ENCODE measurements at places on chromosomes 1 and 21.

GRCh38 chr1:112454316-112454715, 54.4 kb upstream of the WNT2B start:
- no peak for DNase-seq

GRCh38 chr21:17602874-17603273, 9.8 kb downstream of the BTG3 start:
- no peak for DNase-seq

GRCh38 chr1:45545553-45546310, 4.9 kb upstream of the AKR1A1 start:
- DNase-seq, result no peak

DNA sequence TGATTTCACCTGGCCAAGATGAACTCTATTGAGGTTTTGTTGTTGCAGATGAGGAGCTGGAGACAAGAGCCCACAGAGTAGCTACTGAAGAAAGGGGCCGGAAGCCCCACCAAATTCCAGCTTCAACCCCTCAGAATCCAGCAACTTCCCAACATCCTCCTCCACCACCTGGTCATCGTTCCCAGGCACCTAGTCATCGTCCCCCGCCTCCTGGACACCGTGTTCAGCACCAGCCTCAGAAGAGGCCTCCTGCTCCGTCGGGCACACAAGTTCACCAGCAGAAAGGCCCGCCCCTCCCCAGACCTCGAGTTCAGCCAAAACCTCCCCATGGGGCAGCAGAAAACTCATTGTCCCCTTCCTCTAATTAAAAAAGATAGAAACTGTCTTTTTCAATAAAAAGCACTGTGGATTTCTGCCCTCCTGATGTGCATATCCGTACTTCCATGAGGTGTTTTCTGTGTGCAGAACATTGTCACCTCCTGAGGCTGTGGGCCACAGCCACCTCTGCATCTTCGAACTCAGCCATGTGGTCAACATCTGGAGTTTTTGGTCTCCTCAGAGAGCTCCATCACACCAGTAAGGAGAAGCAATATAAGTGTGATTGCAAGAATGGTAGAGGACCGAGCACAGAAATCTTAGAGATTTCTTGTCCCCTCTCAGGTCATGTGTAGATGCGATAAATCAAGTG, 14.3 kb downstream of the CD2 start:
- DNase-seq, result no peak

GRCh38 chr1:29237129-29237821, 953 bp downstream of the PTPRU start:
- no peak for DNase-seq

DNA sequence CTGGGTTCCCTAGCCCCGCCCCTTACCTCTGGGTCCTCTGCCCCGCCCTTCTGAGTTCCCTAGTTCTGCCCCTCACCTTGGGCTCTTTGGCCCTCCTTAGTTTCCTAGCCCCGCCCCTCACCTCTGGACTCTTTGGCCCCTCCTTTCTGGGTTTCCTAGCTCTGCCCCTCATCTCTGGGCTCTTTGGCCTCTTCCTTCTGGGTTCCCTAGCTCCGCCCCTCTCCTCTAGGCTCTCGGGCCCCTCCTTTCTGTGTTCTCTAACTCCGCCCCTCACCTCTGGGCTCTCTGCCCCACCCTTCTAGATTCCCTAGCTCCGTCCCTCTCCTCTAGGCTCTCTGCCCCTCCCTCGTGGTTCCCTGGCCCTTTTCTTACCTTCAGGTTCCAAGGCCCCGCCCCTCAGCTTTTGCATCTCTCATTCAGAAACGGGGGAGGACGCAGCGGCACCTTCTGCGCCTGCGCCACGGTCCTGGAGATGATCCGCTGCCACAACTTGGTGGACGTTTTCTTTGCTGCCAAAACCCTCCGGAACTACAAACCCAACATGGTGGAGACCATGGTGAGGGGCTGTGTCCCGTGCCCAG, 88.5 kb downstream of the PTPRU start:
- DNase-seq, result no peak

DNA sequence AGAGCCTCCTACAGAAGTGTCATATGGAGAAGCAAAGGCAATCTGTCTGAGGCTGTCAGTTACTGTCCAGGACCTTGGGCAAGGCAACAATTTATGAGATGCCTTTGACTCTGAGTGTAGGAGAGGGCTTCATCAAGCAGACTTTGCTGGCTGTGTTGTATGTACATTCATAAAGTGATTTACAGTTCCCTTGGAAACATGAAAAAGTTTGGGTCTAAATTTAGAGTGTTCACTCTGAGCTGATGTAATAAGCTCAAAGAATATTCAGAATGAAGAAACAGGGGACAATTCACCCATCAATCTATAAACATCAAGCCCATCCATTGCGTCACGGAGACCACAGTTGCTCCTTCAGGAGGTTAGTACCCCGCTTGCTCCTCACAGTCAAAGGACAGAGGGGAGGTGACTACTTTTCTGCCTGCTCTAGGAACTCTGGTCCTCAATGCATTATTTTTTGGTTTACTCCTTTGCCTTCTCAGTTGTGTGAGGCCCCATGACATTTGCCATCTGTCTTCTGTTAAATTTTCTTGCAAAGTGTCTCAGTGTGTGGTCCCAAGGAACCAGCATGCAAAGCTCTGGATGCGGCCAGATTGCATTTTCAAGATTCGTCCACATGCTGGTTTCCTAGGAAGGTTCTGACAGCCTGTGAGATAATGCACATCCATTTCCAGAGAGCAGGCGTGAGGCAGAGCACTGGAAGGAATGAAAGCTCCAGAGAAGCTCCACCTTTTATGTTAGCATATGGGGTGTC, 241.1 kb upstream of the KIAA0040 start:
- DNase-seq, result no peak

DNA sequence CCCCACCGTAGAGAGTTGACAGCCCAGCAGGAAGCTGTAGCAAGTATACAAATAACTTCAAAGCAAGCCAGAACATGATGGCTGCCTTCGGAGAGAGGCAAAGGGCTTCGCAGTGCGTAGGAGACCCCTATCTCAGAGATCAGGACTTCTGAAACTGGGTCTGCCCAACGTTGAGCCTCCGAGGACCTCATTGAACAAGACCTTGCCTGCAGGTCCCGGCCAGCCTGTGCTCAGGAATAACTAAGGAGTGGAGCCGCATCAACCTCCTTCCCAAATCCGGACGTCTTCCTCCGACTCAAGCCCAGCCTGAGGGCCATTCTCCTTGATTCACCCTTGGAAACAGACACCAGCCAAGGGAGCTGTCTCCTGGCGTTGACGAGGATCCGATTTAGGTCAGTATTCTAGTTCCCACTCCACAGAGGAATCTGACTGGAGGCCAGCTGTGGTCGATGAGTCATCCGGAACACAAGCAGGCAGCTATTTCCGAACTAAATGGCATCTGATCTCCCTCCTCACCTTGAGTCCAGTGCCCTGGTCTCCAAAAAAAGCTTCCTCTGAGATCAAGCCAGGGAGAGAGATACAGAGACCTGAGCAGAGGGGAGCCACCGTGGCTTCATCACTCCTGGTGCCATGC, 166.5 kb upstream of the COA6 start:
- DNase-seq, result no peak

DNA sequence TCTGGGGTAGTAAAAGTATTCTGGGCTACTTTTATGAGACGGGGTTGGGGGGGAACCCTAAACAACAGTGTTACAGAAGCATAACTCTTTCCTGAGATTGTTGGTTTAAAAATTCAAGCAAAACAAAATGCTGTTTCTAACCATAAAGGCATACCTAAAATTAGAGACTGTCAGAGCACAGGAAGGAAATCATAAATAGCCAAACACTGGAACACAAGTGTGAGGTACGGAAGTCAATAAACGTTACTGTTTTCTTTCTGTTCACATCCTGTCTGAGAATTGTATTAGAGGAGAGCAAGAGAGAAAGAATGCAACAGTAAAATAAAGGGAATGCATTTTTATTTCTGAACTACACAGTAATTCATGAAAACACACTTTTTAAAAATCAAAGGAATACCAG, 42.8 kb upstream of the IL12RB2 start:
- no peak for DNase-seq

DNA sequence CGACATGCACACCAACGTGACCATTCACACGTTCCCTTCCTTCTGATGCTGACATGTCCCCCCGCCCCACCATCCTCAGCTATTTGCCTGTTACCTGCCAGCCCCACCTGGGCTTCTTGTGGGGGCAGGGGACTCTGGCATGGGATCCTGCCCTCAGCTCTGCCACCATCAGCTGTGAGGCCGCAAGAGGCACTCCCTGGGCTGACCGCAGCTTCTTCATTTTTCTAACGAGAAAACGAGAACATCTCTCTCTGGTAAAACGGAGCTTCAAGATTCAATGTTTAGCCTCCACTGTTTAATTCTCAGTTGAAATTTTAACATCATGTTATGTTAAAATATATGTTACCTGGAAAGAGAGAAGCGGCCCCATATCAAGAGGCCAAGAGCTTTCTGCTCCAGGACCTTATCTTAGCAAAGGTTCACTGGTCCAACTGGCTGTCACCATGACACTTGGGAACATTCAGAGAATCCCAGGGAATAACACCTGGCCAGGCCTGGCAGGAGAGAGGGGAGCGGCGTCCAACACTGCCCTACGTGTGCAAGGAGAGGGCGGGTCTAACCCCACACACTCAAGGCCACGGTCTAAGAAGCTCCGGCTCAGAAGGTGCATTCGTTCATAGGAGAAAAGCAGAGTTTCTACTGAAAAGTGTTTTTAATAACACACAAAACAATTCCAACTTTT, 51.3 kb downstream of the HLCS start:
- no peak for DNase-seq

DNA sequence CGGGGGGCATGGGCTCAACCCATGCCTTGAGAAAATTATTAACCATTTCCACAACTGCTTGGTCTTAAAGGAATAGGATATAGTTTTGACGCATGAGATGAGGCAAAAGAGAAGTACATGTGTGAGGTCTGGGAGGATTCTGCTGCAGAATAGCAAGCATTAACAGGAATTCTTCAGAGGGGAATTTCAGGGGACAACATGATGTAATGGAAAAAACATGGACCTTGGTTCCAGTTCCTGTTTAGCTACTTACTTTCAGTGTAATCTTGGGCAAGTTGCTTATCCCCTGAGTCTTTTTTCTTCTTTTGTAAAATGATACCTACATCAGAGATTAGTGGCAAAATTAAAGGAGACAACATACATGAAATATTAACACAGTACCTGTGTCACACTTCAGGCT, 85.6 kb downstream of the PRRX1 start:
- no peak for DNase-seq

DNA sequence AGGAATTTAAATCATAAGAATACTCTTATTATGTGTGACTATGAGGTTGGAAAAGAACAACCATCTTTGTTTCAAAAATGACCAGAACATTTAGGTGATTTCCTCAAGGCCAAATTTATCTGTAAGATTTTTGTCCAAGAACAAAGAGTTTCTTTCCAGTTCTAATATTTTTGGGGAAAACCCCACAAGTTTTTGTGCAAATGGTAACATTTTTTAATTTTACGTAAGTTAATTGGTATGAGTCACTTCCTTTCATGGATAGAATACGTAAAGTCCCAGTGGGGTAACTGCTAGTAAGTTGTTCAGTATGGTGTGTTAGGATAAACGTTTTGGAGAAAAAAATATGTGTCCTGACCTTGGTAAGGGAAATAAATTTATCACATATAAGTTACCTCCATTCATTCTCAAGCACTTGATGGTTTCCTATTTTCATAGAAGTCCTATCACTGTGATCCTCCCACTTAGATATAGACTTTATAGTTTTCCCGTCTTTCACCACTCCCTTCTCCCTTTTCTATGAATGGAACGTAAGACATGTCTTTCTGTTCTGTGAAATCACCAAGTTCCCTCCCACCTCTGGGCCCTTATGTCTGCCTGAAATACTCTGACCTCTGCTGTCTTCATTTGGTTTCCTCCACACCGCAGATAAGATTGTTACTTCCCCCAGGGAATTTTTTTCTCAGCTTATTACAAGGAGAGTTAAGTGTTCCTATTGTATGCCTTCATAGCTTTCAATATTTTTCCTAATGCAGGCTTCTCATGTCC, 34.9 kb upstream of the TSNAX start:
- no peak for DNase-seq

- DNase-seq, result no peak
Observed at GRCh38 chr1:20486457-20487235, 636 bp upstream of the CAMK2N1 start.

DNA sequence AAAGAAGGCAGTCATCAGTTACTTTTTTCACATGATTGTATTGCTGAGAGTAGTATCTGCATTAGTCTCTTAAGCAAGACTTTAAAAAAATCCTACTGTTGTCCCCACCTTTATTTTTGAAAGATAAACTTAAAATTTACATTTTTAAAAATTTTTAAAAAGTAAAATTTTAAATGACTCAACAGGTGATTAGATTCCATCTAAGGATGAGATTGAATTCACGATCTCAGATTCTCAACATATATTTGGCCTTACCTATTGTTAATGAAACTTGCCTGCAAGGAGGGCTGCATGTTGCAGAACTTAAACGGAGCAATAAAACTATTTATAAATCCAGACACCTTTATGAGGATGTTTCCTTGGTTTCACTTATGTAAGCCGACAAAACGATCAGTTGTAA, 75.2 kb downstream of the OLFML2B start:
- DNase-seq, result no peak

DNA sequence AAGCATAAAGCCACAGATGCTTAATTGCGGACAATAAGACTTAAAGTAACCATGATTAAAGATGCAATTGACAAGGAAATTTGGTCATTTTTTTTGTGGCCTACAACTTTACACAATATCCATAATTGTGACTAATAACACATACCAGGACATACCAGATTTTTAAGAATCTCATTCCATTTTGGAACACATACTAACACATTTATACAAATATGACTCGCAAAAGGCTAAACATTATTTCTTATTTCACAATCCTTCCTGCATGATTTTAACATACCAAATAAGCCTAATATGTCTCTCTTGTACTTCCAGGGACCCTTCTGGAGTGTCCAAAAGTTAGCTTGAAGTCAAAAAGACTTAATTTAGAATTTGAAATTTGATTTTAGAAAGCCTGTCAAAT, 48.8 kb downstream of the DR1 start:
- DNase-seq, result no peak

DNA sequence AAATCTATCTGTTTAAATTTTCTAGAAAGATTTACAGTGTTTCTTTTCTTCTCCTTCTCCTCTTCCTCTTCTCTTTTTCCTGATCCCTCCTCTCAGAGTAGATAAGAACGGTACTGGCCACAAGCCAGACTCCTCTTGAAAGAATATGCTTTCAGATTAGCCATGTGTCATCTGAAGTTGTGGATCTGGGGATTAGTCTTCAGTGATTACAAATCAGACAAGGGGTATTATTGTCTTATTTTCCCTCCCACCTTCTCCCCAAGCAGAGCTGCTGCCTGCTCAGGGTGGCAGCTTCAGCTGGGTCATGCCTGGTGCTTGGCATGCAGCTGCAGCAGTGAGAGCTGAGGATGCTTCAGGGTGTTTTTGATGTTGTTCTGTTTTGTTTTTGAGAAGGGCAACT, 42.7 kb downstream of the SGIP1 start:
- DNase-seq, result no peak
